T-cell (primary cell): ENCODE measurements at places on chromosomes 11 and 22.

GRCh38 chr11:122617297-122617696, 38.2 kb upstream of the UBASH3B start:
- DNase-seq = no peak

- DNase-seq = no peak
Observed at GRCh38 chr22:19918332-19919106, 23.1 kb upstream of the COMT start.

DNA sequence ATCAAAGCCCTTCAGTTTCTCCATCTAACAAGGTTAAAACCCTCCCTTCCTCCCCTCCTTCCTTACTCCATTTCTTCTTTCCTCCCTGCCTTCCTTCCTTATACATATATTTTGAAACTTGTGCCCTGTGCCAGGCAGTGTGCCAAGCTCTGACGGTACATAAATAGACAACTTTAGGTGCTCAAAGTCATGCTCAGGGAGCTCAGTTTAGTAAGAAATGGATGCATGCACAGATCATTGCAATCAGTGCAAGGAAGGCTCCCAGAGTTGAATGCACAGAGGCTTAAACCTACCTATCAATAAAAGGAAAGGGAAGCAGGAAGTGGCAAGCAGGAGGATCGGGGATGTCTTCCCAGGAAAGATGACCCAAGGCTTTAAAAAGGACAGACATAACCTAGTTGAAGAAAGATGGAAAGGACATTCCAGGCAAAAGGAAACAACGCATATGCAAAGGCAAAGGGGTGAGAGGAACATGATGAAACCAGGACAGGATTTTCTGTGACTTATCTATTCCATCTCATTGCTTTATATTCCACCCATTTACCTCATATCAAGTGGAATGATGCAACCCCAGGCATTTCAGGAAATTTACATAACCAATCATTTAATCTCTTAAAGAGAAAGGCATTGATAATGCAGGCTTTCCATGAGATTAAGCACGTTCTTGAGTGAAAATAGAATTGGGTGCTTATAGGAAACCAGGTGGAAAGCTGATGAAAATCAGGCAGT, 13.2 kb downstream of the FZD4 start:
- no peak for DNase-seq

DNA sequence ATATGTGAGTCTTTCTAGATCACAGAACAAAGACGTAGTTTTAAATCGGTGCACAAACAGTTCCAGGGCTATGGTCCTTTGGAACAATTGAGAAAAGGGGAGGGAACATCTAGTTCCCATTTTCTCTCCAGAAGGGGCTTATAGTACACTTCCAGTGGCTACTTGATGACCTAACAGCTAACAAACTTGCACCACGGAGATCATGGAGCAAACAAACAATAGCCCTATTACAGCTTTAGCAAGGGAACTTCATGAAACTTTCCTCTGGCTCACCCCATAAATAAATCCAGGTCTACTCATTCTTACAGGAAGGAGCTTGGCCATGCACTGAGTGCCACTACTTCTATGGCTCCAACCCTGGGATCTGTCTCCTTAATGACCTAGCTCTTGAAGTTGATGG, 8.3 kb upstream of the FOLR2 start:
- DNase-seq = no peak

- DNase-seq = no peak
Observed at GRCh38 chr11:101553891-101554292, 29.9 kb downstream of the TRPC6 start.

GRCh38 chr22:49403102-49403501, 424.6 kb downstream of the BRD1 start:
- DNase-seq = no peak

GRCh38 chr22:36065462-36065774, 36.8 kb upstream of the RBFOX2 start:
- no peak for DNase-seq

DNA sequence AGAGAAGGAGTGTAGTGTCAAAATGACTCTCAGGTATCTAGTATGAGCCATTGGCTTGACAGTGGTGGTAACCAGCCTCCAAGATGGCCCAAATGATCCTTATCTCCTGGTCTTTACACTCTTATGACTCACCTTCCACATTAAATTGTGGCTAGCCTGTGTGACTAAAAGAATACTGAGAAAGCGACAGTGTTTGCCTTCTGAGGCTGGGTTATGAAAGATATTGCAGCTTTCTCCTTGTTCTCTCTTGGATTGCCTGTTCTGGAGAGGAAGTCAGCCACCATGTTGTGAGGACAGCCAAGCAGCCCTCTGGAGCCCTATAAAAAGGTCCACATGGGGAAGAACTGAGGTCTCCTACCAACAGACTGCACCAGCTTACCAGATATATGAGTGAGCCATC, 15.8 kb downstream of the C11orf71 start:
- DNase-seq = no peak

GRCh38 chr22:47695176-47695575, 932.7 kb downstream of the TBC1D22A start:
- DNase-seq = no peak
